ENCODE measurements at places on chromosomes 5 and 9.

GRCh38 chr5:54634089-54634488 lies 116.5 kb downstream of the SNX18 start:
- H3K27me3 ChIP-seq: no peaks in the 10 kb centered on the region
- H3K4me1 ChIP-seq: no peaks in the 10 kb centered on the region
- no peak for DNase-seq
- no peaks in the 10 kb centered on the region for H3K36me3 ChIP-seq
- H3K4me3 ChIP-seq: no peak overlapping the region
- H3K27ac ChIP-seq: no peak overlapping the region

- peaks cover 13% of the 10 kb centered on the region for H3K4me1 ChIP-seq
- no peak for DNase-seq
- H3K27me3 ChIP-seq: no peaks in the 10 kb centered on the region
- H3K4me3 ChIP-seq: no peak overlapping the region
Measured at GRCh38 chr5:137896560-137896959, 7.3 kb downstream of the PKD2L2 start.

DNA sequence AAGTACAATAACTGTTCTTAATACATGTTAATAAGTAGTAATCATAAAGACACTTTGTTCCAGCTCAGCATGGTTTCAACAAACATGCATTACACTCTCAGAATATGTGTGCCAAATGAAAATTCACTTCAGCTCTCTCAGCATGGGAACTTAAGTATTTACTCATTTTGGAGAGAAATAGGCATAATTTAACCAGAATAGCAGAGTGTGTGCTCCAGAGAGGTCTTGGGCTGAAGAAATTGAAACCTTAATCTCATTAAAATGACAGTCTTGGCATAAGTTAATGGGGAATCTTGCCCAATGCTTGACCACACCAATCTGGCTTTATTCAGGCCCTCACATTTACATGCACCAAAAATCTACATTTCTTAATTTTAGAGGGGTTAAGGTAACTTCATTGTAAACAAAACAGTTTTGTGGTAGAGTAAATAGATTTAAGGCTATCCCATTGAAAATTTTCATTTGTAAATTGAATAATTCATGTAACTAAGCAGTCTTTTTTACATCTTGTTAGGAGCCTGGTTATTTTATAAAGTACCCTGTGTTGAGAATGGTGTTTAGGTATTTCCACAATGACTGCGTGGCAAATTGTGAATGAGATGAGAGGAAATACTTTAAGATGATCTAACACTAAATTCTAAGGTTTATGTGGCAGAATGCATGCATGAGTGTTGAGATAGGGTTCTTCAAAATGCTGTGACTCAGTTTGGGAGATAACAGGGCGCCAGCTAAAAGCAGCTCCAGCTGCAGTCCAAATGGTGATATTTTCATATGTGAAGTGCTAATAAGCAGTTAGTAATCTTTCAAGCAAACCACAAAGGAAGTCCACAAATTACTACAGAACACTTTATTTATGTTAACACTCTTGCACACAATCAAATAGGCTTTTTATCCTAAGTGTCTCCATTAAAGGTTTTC lies 11.3 kb upstream of the LOX start:
- H3K4me3 ChIP-seq: no peak overlapping the region
- DNase-seq: no peak
- no peaks in the 10 kb centered on the region for H3K27me3 ChIP-seq
- H3K36me3 ChIP-seq: no peaks in the 10 kb centered on the region
- H3K27ac ChIP-seq: no peak overlapping the region

DNA sequence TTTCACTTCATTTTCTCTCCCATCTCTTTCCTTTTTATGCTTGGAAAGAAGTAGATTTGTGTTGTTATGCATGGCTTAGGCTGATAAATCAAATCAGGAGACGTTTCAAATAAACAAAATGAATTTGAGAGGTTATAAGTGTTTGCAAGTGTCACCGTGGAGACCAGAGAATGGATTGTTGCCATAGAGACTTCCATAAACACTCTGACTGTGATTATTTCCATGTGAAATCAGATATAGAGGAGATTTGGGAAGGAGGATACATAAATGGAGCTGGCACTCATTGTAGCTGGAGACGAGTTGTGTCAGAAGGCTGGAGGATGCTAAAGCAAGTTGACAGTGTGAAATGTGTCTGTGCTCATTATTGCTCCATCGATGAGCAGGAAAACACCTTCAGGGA lies 84.2 kb upstream of the PCSK1 start:
- H3K27ac ChIP-seq: no peak overlapping the region
- DNase-seq: no peak
- H3K36me3 ChIP-seq: no peaks in the 10 kb centered on the region
- H3K4me3 ChIP-seq: no peak overlapping the region
- no peaks in the 10 kb centered on the region for H3K4me1 ChIP-seq
- no peaks in the 10 kb centered on the region for H3K27me3 ChIP-seq

DNA sequence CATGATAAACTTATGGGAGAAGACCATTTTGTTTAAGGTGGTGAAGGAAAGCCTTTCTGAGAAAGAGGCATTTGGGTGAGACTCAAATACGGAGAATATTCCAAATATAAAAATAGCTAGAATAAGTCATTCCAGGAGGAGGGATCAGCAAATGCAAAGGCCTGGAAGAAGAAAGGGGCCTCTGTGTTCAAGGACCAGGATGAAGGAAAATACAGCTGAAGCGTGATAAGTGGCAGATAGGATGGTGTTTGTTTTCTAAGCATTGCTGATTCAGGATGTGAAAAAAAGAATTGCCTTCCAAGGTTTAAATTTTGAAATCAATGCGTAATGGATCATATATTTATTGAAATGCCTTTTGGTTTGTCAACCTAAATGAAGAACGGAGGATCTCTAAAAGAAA lies 59.4 kb upstream of the CAST start:
- H3K36me3 ChIP-seq: no peaks in the 10 kb centered on the region
- H3K27me3 ChIP-seq: no peaks in the 10 kb centered on the region
- no peak overlapping the region for H3K4me3 ChIP-seq
- H3K27ac ChIP-seq: no peak overlapping the region
- no peak for DNase-seq

DNA sequence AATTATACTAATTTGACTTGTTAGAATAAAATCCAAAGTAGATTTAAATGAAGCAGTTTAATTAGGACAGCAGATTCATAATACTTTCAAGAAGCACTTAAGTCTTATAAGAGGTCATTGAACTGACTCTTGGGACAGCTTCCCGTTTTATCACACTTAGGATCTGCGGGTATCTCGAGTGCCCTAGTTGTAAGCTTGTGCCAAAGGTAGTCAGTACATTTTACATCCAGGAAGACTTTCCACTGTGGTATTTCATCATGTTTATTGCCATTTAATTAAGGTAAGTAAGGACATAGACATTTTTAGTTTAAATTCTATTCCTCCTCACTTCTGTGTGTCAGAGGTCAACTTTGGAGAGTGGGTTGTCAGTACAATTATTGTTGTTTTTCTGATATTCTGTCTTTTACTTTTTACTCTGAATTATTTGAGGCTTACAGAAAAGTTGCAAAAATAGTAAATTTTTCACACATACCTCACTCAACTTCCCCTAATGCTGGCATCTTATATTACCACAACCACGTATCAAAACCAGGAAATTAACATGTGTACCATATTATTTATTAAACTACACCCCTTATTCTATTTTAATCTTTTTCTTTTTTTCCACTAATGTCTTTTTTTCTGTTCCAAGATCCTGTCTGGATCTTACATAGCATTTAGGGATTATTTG lies 7.5 kb upstream of the ZNF367 start:
- peaks cover 8% of the 10 kb centered on the region for H3K4me1 ChIP-seq
- no peaks in the 10 kb centered on the region for H3K36me3 ChIP-seq
- H3K27ac ChIP-seq: no peak overlapping the region
- no peak overlapping the region for H3K4me3 ChIP-seq
